ENCODE measurements at places on chromosomes 12 and 14.

DNA sequence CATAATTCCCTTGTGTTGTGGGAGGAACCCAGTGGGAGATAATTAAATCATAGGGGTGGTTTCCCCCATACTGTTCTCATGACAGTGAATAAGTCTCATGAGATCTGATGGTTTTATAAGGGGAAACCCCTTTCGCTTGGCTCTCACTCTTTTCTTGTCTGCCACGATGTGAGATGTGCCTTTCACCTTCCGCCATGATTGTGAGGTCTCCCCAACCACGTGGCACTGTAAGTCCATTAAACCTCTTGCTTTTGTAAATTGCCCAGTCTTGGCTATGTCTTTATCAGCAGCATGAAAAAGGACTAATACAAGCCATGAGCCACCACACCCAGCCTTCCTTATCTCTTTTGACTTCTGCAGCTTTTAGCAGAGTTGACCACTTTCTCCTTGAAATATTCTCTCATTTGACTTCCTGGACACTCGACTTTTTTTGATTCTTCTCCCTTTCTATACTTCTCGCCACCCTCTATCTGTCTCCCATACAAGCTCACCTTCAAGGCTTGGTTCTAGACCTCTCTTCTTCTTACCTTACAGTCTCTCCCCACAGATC is 2.3 kb downstream of the MTERF2 start:
- H3K4me1 ChIP-seq: peaks cover 3% of the 10 kb centered on the region
- H3K27ac ChIP-seq: no peak overlapping the region
- H3K36me3 ChIP-seq: no peaks in the 10 kb centered on the region
- no peak overlapping the region for H3K4me3 ChIP-seq

GRCh38 chr14:26525085-26525484 is 72.7 kb downstream of the NOVA1 start:
- no peak overlapping the region for H3K4me3 ChIP-seq
- no peak for DNase-seq
- no peaks in the 10 kb centered on the region for H3K4me1 ChIP-seq
- no peak overlapping the region for H3K27ac ChIP-seq
- H3K27me3 ChIP-seq: no peaks in the 10 kb centered on the region

GRCh38 chr14:84086714-84087113 is 1443.2 kb upstream of the FLRT2 start:
- no peak for DNase-seq
- no peak overlapping the region for H3K4me3 ChIP-seq
- H3K4me1 ChIP-seq: no peaks in the 10 kb centered on the region

DNA sequence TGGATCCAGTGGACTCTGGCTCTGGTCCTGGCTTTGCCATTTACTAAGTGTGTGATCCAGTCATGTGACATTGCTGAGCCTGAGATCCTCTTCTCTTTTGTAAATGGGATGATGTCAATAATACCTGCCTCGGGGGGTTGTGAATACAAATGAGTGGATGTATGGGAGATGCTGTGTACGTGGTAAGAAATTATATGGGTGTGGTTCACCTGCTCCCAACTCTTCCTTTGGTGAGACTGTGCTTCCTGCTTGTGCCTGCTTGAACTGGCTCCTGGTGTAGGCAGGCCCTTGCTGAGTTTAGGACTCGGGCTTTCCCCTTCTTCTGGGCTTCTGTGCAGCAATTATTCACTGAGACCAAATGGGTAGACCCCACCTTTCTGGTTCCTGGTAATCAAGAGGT is 189.5 kb upstream of the FRMD6 start:
- H3K4me1 ChIP-seq: peaks cover 9% of the 10 kb centered on the region
- no peak for DNase-seq
- no peak overlapping the region for H3K27ac ChIP-seq
- no peaks in the 10 kb centered on the region for H3K27me3 ChIP-seq

DNA sequence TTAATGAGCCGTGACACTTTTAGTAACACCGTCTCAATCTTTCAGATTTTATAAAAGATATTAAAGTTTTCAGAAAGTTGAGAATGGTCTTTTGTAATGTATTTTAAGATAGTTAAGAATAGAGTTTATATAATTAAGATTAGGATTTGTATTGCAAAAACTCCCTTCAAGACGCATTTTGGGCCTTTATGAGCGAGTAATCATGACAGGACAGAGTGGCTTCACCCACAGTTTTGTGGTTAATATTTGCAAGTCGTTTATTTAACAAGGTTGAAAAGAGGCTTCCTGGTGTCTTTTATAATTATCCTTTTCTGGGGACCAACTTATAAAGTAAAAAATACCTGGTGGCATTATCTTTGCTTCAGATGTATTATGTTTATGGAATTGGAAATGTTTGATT is 44.0 kb downstream of the TRAF3 start:
- H3K27ac ChIP-seq: no peak overlapping the region
- H3K4me1 ChIP-seq: peaks cover 2% of the 10 kb centered on the region
- H3K36me3 ChIP-seq: no peaks in the 10 kb centered on the region
- DNase-seq: no peak
- H3K4me3 ChIP-seq: no peak overlapping the region

- no peak overlapping the region for H3K27ac ChIP-seq
- no peaks in the 10 kb centered on the region for H3K36me3 ChIP-seq
- no peaks in the 10 kb centered on the region for H3K4me1 ChIP-seq
- no peak for DNase-seq
These were observed 37.7 kb downstream of the C12orf75 start for GRCh38 chr12:105368047-105368646.

GRCh38 chr12:62522984-62523383 is 56.4 kb downstream of the MON2 start:
- no peak overlapping the region for H3K27ac ChIP-seq
- H3K4me1 ChIP-seq: no peaks in the 10 kb centered on the region
- no peaks in the 10 kb centered on the region for H3K36me3 ChIP-seq
- no peak overlapping the region for H3K4me3 ChIP-seq
- H3K27me3 ChIP-seq: no peaks in the 10 kb centered on the region

GRCh38 chr12:28223025-28223554 is 32.8 kb downstream of the CCDC91 start:
- H3K27me3 ChIP-seq: no peaks in the 10 kb centered on the region
- H3K36me3 ChIP-seq: no peaks in the 10 kb centered on the region
- H3K4me3 ChIP-seq: no peak overlapping the region
- H3K27ac ChIP-seq: no peak overlapping the region

DNA sequence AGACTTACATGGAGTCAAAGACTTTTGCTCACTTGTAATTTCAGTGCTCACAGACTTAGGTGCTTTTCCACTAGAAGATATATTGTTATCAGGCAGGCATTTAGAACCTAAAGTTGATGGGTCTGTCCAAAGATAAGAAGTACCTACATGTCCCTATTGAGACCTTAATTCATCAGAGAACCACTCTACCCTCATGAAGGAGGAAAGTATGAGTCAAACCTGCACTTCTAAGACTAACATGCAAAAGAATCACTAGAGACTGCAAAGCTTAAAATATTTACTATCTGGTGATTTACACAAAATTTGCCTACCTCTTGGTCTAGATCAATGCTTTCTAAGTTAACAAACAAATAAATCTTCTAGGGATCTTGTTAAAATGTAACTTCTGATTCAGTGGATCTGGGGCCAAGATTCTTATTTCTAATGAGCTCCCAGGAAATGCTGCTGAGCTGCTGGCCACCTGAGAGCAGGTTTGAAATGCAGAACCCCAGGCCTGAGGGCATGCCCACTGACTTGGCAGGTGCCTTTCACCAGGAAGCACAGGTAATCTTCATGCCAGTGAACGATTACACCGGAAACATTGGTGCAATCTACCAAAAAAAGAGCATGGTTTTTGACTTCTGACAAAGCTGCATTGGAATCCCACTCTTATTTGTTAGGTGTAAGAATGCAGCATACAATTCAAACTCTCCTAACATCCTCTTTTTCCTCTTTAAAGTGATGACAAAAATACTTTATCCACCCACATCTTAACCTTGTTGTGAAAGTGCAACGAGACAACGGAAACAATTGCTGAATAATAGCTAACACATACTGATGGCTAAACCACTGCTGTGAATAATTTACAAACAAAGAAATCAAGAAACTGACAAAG is 214.2 kb downstream of the ADAMTS20 start:
- H3K27ac ChIP-seq: no peak overlapping the region
- peak; percentile 26 for DNase-seq
- H3K4me3 ChIP-seq: no peak overlapping the region
- H3K27me3 ChIP-seq: no peaks in the 10 kb centered on the region
- H3K4me1 ChIP-seq: peaks cover 2% of the 10 kb centered on the region

- no peaks in the 10 kb centered on the region for H3K27me3 ChIP-seq
- no peaks in the 10 kb centered on the region for H3K4me1 ChIP-seq
- H3K36me3 ChIP-seq: peaks cover under 1% of the 10 kb centered on the region
- H3K27ac ChIP-seq: peak overlapping the region; percentile 43
- H3K4me3 ChIP-seq: peak overlapping the region; percentile 4
- DNase-seq: no peak
These were observed 2.2 kb downstream of the GABARAPL1 start for GRCh38 chr12:10214895-10215267.

- DNase-seq: peak; percentile 91
- no peak overlapping the region for H3K4me3 ChIP-seq
- no peak overlapping the region for H3K27ac ChIP-seq
- peaks cover 6% of the 10 kb centered on the region for H3K4me1 ChIP-seq
- no peaks in the 10 kb centered on the region for H3K36me3 ChIP-seq
These were observed 15.3 kb downstream of the WDR20 start for GRCh38 chr14:102154821-102155549.

DNA sequence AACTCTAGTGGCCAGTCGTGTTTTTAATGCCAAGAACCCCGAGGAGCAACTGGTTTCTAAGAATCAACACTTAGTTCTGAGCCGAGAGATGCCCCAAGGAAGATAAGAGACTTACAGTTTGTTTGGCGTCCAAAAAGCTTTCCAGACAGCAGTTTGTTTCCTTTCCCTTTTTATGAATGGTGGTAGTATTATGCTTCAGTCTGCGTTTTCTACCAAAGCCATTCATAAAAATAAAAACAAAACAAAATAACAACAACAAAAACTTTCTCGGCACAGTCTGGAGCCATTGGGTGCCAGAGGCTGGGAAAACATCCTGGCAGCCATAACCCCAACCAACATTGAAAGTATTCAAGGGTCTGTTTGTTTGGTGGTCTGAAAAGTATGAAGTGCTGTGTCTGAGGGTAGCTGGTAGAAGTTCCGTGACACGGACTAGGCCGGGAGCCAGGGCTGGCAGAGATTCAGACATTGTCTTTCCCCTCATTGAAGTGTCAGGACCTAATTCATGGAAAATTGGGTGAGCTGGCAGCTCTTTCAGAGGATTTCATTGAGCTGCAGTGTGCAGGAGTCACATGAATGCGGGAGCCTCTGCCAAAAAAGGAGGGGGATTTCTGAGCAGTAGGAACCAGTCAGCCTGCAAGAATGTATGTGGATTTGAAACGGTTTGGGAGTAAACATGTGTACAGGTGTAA is 124.2 kb downstream of the HMGA2 start:
- no peak for DNase-seq
- no peaks in the 10 kb centered on the region for H3K36me3 ChIP-seq
- no peak overlapping the region for H3K27ac ChIP-seq
- H3K4me1 ChIP-seq: no peaks in the 10 kb centered on the region
- no peak overlapping the region for H3K4me3 ChIP-seq

GRCh38 chr12:82625523-82625922 is 61.2 kb upstream of the TMTC2 start:
- peak; percentile 3 for DNase-seq
- no peak overlapping the region for H3K4me3 ChIP-seq
- no peaks in the 10 kb centered on the region for H3K4me1 ChIP-seq
- no peaks in the 10 kb centered on the region for H3K27me3 ChIP-seq
- no peaks in the 10 kb centered on the region for H3K36me3 ChIP-seq
- no peak overlapping the region for H3K27ac ChIP-seq

DNA sequence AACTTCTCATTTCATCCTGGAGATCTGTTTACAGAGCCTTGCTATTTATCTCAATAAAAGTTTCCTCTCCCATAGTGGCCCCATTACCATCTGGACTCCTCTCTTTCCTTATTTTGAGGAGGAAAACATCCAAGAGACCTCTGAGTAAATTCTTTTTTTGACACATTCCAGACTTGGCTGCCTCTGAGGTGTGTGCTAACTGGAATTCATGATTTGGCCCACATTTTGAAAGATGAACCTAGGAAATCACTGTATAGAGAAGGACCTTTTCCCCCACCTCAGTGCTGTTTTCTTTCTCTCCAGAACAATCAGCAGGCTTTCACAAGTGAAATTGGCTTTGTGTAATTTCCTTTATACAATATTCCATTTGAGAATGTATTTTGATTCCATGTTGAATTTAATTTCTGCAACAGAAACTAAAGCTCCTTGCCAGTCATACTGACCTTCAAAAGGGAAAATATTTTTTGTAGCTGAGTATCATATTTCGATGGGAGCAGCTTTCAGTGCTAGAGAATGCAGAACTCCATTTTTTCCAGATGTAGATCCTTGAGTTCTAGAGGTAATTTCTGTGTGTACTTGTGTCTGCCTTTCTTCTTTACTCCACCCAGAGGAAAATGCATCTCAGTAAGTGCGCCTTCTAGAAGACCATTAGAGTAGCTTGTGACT is 244.9 kb upstream of the RGS6 start:
- H3K4me3 ChIP-seq: no peak overlapping the region
- H3K36me3 ChIP-seq: no peaks in the 10 kb centered on the region
- no peak overlapping the region for H3K27ac ChIP-seq
- DNase-seq: no peak

- H3K4me3 ChIP-seq: no peak overlapping the region
- H3K27ac ChIP-seq: no peak overlapping the region
- H3K27me3 ChIP-seq: no peaks in the 10 kb centered on the region
- H3K4me1 ChIP-seq: peaks cover 5% of the 10 kb centered on the region
- DNase-seq: no peak
- no peaks in the 10 kb centered on the region for H3K36me3 ChIP-seq
These were observed 51.5 kb downstream of the DUSP16 start for GRCh38 chr12:12511021-12511783.

GRCh38 chr14:51392416-51392815 is 152.4 kb downstream of the TMX1 start:
- no peaks in the 10 kb centered on the region for H3K36me3 ChIP-seq
- peaks cover 10% of the 10 kb centered on the region for H3K4me1 ChIP-seq
- DNase-seq: no peak
- no peaks in the 10 kb centered on the region for H3K27me3 ChIP-seq

- H3K36me3 ChIP-seq: no peaks in the 10 kb centered on the region
- peaks cover 3% of the 10 kb centered on the region for H3K4me1 ChIP-seq
- no peak for DNase-seq
These were observed 169.2 kb downstream of the APAF1 start for GRCh38 chr12:98814254-98814653.

GRCh38 chr14:68514608-68515194 is 278.2 kb downstream of the ZFP36L1 start:
- no peaks in the 10 kb centered on the region for H3K27me3 ChIP-seq
- peak; percentile 77 for DNase-seq

Data from mesendoderm (in vitro differentiated cells).